ENCODE measurements at places on chromosomes 2 and 18.

GRCh38 chr2:239499726-239500573 lies 99.1 kb upstream of the HDAC4 start:
- no peak for DNase-seq

DNA sequence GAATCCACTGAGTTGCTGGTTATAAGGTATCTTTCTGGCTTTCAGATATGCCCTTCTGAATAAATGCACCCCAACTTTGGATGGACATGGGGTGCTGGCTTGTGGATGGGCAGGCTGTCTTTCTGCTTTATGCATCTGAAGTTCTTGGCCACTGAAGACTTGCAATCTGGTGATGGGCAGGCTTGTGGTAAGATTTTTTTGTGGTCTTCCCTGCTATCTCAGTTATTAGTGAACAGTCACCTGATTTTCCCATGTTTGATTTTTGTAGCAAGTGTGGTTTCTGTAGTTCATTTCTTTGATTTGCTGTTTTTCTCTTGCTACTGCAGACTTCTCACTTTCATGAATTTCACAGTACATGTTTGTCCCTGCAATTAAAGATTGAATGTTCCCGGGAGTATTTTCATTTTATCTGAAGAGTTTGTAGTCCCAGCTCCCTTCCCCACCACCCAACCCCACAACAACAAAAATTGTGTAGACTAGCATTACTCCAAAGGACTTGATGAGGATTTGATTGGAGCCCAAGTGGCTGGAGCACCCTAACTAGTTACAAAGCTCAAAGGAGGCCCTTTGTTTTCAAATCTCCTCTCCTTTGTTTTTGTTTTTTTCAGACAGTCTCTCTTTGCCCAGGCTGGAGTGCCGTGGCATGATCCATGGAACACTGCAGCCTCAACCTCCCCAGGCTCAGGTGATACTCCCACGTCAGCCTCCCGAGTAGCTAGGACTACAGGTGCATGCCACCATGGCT lies 63.6 kb upstream of the MGAT5 start:
- DNase-seq: no peak

- DNase-seq: no peak
Observed at GRCh38 chr2:134361648-134362047, 107.8 kb downstream of the MGAT5 start.

DNA sequence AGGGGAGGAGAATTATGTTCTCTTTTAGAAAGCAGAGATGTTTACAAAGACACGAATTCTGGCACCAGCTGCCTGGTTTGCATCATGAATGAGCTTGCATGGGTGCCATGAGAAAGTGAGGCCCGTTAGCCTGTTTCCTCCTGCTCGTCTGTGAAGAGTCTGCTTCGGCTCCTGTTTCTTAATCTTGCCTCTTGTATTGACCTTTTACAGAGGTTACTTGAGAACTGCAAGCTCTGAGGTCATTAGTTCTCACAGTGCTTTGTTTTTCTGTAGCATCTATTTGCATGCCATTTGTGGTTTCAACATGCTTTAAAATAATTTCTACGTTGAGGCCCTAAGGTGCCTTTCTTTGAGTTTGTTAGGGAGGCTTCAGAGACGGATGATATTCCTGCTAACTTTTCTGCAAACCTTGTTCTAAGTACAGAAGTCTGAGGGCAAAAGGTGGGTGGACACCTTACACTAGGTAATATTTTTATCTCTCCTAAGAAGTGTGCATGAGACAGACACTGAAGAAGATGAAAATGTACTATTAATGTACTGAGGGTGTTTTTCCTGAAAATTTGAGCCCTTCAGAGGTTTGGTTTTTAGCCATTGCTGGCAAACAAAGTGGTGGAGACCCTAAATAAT lies 53.4 kb upstream of the LINC00305 start:
- no peak for DNase-seq

- DNase-seq: no peak
Observed at GRCh38 chr18:63058521-63058920, 261.0 kb downstream of the BCL2 start.

DNA sequence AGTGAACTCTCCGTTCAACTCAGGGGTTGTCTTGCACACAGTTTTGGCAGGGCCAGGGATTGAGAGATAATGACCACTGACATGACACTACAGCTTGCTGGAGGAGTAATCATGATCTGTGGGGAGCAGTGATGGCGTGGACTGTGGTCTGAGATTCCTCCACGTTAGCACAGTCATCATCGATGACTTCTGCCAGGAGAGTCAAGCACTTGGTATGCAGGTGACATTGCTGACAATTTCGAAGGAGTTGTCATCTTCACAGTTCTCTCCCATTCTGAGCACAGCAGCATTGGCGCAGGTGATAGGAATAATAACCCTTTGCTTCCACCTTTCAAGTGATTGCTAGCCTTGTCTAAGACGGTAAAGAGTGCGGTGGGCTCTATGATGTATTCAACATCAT lies 79.8 kb downstream of the SGPP2 start:
- DNase-seq: no peak

- no peak for DNase-seq
Observed at GRCh38 chr2:215517391-215517790, 81.5 kb upstream of the FN1 start.

- DNase-seq: no peak
Observed at GRCh38 chr2:109317471-109318095, 188.6 kb downstream of the SH3RF3 start.

DNA sequence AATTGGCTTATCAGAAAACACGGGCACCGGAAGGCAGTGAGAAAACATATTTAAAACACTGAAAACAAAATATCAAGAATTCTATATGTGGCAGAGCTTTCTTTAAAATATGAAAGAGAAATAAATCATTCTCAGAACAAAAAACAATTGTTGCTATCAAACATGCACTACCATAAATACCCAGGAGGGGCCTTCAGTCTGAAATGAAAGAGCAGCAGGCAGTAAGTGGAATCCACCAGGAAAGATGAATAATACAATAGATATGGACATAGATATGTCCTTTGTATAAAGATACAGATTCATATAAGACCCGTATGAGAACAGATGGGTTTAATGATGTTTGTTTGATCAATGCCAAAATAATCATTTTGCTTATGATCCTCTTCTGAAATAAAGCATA lies 142.0 kb downstream of the TMEM18 start:
- DNase-seq: no peak

- DNase-seq: peak; percentile 85
Observed at GRCh38 chr2:158745067-158745865, 49.9 kb upstream of the DAPL1 start.

DNA sequence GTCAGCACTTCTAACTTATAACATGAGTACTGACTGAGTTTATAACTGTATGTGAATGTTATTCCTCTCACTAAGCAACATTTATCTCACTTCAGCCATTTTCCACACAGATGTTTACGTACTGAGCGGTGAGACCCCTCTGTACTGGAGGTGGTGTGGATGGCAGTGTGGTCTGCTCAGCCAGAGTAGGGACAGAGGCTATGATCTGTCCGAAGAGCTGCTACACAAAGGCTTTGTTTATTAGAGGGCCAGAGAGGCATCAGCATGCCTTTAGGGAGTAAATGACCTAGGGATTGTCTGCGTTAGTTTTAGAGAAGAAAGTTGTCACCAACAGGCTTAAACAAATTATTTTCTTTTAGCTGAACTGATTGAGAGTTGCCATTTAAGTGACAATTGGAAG lies 23.2 kb upstream of the TACR1 start:
- no peak for DNase-seq

DNA sequence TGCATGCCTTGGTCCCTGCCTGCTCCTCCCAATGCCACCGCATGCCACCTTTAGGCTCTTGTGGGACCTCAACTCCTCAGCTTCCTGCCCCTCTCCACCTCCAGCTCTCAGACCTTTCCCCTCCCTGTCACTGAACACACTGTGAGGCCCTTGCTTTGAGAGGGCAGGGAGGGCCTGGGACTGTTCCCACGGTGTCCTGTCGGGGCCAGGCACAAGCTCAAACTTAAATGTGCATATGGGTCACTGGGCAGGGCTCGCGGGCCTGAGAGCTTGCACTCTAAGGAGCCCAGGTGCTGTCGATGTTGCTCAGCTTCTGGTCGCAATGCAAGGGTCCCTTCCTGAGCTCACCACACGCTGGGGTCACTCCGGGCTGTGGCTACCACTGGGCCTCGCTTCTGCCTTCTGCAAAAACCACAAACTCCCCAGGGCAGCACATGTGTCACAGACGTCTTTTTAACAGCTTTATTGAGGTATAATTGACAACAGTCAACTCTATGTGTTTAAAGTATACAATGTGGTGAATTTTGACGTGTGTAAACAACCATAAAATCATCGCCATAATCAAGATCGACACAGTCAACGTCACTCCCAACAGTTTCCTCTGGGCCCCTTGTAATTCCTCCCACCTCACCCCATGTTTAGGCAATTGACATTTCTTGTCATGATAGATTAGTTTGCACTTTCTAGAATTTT lies 11.9 kb upstream of the B3GNT7 start:
- DNase-seq: no peak

- DNase-seq: no peak
Observed at GRCh38 chr2:233096006-233096405, 35.9 kb downstream of the INPP5D start.

GRCh38 chr18:34738175-34738894 lies 28.2 kb downstream of the DTNA start:
- DNase-seq: no peak

DNA sequence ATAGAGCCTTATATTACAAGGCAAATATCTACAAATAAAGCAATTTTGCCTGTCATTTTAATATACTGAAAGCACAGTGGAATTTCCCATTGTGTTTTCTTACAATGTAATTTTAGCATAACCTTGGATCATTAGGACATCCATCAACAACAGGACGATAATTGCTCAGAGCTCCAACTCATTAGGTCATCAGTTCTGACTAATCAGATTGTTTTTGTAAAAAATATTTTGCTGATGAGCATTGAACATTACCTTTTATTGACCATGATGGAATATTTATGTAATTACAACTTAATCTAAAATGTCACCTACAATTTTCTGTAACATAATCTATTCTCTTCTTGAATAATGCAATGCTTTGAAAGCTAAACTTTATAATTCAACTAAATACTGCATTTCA lies 215.3 kb upstream of the DSEL start:
- DNase-seq: no peak

DNA sequence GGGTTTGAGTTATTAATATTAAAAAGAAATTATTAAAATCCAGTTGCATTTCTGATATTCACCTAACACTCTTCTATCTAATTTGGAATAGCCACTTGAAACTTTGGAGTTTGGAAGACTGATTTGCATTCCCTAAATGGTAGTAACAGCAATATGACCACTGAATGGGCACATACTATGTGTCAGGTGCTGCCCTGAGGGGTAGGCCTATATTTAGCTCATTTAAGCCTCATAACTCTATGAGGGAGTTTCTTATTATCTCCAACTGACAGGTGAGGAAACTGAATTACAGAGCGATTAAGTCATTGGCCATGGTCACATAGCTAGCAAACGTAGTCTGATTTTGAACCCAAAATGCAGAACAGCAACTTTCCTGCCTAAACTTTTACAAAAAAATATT lies 77.3 kb downstream of the VWA3B start:
- no peak for DNase-seq

GRCh38 chr18:74480149-74480651 lies 16.0 kb upstream of the CNDP2 start:
- no peak for DNase-seq

DNA sequence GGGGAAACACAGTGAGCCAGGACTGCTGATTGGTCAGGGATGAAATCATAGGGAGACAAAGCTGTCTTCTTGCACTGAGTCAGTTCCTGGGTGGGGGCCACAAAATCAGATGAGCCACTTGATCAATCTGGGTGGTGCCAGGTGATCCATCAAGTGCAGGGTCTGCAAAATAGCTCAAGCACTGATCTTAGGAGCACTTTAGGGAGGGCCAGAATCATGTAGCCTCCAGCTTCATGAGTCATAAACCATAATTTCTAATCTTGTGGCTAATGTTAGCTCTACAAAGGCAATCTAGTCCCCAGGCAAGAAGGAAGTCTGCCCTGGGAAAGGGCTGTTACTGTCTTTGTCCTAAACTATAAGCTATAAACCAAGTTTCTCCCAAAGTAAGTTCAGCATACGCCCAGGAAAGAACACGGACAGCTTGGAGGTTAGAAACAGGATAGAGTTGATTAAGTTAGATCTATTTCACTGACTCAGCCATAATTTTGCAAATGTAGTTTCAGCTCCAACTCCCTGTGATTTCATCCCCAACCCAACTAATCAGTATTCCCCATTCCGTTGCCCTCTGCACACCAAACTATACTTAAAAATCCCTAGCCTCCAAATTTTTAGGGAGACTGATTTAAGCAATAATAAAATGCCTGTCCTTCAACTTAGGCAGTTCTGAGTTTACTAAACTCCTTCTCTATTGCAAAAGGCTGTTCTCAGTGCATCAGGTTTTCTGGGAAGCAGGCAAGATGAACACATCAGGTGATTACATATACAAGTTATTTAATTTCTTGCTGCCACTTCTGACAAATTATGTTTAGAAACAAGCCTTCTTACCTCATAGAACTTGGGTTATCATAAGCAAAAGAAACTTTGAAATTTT lies 226.9 kb upstream of the SPOPL start:
- DNase-seq: no peak

DNA sequence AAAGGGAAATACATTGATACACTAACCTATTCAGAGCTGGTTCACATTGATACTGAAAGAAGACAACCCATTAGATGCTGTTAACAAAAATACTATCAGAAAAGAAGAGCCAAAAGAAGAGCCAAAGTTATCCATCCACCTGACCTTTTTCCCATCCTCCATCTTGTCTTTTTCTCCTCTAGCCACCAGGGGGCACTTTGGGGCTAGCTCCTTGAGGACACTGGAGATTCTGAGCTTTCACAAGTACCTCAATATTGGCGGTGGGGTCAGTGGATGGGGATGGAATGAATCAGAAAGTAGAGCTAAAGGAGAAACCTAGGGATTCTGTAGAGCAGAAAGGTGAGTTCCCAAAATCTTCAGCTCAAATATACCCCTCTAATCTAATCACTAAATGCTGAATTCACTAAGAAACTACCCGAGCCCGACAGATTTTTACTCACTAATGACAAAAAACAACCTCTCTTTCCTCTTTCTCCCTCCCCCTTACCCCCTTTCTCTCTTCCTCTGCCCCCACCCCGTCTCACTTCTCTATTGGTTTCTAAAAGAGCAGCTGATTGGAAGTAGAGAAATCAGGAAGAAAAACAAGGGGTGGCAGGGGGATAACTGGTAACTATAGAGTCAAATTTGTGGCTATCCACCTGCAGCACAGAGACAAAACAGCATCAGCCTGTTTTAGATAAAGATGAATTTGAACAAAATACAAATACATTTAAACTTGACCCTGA lies 203.3 kb downstream of the TCF4 start:
- no peak for DNase-seq

GRCh38 chr2:216551234-216552068 lies 52.8 kb downstream of the RPL37A start:
- no peak for DNase-seq

DNA sequence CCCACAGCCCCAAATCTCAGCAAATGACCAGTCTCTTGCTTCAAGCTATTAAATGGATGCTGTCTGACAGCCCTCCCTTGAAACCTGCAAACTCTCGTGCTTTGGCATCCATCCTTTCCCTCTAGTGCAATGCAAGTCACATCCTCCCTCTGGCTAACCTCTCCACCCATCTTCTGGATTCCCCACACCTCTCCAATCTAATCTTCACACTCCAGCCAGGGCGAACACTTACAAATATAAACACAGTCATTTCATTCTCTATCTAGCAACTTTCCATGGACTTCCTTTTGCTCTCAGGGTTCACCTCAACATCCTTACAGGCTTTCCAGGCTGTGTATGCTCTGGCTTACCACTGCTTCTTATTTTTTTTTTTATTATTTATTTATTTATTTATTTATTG lies 10.1 kb upstream of the NARS1 start:
- DNase-seq: no peak
